NCI-H774 (cell line): ENCODE measurements at places on chromosomes 12 and 14.

- DNase-seq = no peak
Observed at GRCh38 chr12:4252601-4253000, 21.0 kb upstream of the CCND2 start.

- no peak for DNase-seq
Observed at GRCh38 chr14:68785534-68786490, 7.1 kb downstream of the ZFP36L1 start.

GRCh38 chr14:81767266-81767995 lies 233.8 kb upstream of the SEL1L start:
- no peak for DNase-seq

DNA sequence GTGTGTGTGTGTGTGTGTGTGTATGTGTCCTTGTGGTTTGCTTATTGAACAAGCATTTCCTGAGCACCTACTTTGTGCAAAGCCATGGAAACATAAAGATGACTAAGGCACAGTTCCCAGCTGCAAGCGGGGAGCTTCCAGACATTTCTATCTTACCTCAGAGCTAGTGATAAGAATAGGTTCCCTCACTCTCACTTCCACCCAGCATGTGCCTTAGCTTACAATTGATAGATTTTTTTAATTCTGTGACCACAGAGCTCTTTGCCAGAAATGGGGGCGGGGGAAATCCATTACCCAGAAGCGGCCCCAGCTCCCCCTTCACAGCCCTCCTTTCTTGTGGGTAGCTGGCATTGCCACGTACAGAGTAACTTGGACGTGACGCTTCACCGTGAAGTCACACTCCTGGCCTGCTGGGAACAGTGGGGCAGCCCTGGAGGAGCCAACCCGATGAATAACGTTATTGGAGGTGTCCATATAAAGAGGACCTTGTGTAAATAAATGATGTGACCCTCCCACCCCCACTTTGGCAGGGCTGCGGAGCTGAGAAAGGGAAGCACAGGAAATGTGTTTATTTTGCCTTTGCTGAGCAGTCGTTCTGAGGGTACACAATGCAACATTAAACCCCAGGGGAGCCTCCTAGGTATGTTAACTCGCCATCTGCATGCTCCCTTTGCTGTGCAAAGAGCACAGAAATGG lies 238.9 kb downstream of the CHST11 start:
- DNase-seq = peak; percentile 19
